ENCODE measurements at places on chromosomes 16 and 17.

GRCh38 chr17:19631905-19632304 is 16.6 kb upstream of the ALDH3A2 start:
- DNase-seq, result no peak

DNA sequence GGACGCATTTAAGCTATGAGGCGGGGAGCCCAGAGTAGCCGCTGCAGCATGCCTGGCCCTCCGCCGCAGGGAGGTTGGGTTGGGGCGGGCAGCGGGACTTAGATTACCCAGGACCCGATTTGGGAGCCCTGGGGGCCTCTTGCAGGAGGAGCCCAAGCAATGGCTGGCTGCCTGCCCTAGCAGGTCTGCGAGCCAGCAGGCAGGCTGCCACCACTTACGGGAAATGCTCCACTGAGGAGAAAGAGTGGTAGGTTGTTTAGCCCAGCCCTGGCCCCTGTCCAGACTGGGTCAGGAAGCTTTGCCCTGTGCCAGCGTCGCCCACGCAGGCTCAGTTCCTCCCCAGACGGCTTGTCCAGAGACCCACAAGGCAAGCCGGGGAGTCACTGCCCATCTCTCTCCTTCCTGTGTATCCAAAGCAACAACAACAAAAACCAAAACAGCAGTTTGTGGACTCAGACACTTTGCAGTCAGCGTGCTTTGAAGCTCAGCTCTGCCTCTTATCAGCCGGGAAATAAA is 10.3 kb upstream of the TVP23A start:
- peak; percentile 67 for DNase-seq

- no peak for DNase-seq
These were observed 124.0 kb downstream of the SEC14L1 start for GRCh38 chr17:77264617-77265230.

- no peak for DNase-seq
These were observed 23.6 kb downstream of the ZNF469 start for GRCh38 chr16:88406096-88407041.

GRCh38 chr17:28407130-28407973 is 1.3 kb upstream of the SLC46A1 start:
- no peak for DNase-seq

- no peak for DNase-seq
These were observed 3.6 kb downstream of the ZNF646 start for GRCh38 chr16:31077592-31078396.

GRCh38 chr17:76927577-76927976 is 59.4 kb downstream of the MGAT5B start:
- DNase-seq, result no peak

- DNase-seq, result no peak
These were observed 231.6 kb downstream of the GRIN2A start for GRCh38 chr16:9950658-9951057.

Data from posterior cingulate gyrus (tissue), 11 donors.